ENCODE measurements at places on chromosomes 4 and X.

DNA sequence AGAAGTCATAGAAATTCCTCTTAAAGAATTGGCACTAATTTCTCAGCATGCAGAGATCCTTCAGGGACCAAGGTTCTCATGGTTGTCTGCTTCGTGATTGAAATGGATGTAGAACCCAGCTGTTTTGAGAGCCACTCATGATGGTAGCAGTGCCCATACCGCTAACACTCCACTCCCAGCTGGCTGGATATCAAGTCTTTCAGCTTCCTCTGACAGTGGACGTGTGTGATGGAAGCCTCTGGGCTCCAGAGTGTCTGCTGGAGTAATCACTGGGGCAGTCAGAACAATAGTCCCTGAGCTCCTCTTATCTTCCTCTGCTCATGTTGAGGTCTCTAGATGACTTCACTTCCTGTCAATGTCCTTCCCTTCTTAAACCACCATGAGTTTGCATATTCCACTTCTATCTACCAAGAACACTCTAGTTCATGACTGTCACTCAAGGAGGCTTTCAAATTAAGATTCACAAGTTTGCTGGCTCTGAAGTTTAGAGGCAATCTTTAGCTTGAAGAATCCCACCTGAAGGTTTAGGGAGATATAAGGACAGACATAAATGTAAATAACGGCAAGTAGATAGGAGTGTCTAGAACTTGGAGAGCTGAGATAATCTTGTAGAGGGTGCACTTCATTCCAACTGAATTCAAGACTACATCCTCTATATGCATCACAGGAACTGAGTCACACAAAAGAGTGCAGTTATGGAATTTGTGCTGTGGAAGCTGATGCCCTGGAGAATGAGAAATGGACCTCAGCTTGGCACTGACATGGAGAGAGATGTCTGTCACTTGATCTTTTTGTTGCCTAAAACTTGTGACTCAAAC, 64.5 kb upstream of the WDR1 start:
- DNase-seq, result no peak

GRCh38 chr4:101956068-101956825, 165.7 kb downstream of the BANK1 start:
- no peak for DNase-seq

GRCh38 chr4:129152350-129152749, 56.4 kb downstream of the C4orf33 start:
- DNase-seq, result no peak

DNA sequence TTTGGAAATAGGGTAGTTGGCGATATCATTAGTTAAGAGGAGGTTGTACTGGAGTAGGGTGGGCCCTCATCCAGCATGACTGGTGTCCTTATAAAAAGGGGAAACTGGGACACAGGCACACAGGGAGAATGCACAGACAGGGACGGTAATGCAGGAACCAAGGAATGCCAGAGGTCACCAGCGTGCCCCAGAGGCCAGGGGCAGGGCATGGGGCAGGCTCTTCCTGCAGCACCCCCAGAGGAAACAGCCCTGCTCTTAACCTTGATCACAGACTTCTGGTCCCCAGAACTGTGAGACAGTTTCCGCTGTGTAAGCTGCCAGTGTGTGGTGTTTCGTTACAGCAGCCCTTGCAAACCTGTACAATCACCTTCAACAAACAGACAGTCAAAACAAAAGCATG, 15.9 kb upstream of the STOX2 start:
- DNase-seq, result no peak

GRCh38 chr4:100422894-100423293, 94.9 kb downstream of the EMCN start:
- DNase-seq, result no peak

DNA sequence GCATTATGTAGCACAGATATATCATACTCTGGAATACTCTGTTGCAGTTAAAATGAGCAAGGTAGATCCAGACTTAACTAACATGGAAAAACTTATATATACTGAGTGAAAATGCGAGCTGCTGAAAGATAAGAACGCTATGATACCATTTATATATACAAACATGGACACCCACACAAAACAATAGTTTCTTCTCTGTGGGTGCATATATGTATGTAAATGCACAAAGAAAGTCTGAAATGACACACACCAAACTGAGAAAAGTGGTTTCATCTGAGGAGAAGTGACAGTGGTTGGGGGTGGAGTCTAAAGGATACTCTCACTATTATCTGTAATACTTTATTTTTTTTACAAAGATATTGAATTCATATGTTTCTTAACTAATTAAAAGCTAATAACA, 12.2 kb upstream of the FGF2 start:
- DNase-seq, result no peak
